GM23338 (cell line): ENCODE measurements at places on chromosomes 5 and 9. TPM values are rescaled to one million over a fixed set of nuclear protein-coding genes. Genes with fewer than 3 reads are reported as not detected.

GRCh38 chr5:147949711-147950573 is 43.6 kb upstream of the C5orf46 start:
- peak; percentile 75 for DNase-seq

- no peak for DNase-seq
Observed at GRCh38 chr9:11872471-11872870, 820.7 kb upstream of the TYRP1 start.

CSF1R gene
- not detected in 2 replicates for total RNA-seq

DNA sequence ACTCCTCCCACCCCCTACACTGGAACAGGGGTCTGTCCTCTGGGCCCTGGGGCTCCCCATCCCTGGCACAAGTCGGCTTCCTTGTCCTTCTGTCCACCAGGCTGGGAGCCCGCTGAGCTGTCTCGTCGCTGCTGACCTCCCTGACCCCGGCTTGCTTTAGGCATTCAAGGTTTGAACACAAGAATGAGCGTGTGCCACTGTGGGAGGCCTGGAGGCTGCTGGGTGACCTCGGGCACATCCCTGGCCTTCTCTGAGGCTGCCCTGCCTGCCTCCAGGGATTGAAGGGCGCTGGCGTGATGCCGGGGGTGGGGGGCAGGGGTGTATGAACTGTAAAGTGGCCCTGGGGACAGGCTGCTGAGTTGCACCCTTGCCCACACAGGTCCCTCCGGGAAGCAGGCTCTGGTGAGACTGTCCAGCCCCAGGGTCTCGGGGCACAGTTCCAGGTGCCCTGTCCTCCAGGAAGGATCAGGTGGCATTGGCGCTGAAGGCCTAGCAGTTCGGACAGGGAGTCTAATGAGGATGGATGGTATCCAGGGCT is 18.2 kb downstream of the FIBCD1 start:
- no peak for DNase-seq
